A549 treated with RU486 at 1 μM for 4 hours (cell line): ENCODE measurements at places on chromosomes 7 and 10. TPM values are rescaled to one million over a fixed set of nuclear protein-coding genes. Genes with fewer than 3 reads are reported as not detected.

The FXYD4 gene
- not detected in 5 replicates for total RNA-seq

The UCMA gene
- total RNA-seq: not detected in 5 replicates

The FEZF1 gene
- total RNA-seq: not detected in 5 replicates

The CXCL12 gene
- total RNA-seq: 0.15 to 0.17 TPM in 2 of 5 replicates, not detected in the others

The GRID2IP gene
- total RNA-seq: 0.03 TPM in 1 of 5 replicates, not detected in the others

The AGR2 gene
- total RNA-seq: 94.2 to 178 TPM (median 155 TPM) in 5 replicates

The NODAL gene
- not detected in 5 replicates for total RNA-seq

The PLOD3 gene
- 60.2 to 81.0 TPM (median 74.2 TPM) in 5 replicates for total RNA-seq

The AKR1C8 gene
- total RNA-seq: 0.21 TPM in 1 of 5 replicates, not detected in the others

The BMPR1A gene
- total RNA-seq: 15.1 to 26.7 TPM (median 23.2 TPM) in 5 replicates

The IL15RA gene
- 3.6 to 5.2 TPM (median 4.5 TPM) in 5 replicates for total RNA-seq

The MSANTD7 gene
- 9.6 to 14.9 TPM (median 13.0 TPM) in 5 replicates for total RNA-seq

The SVOPL gene
- total RNA-seq: 0.12 TPM in 1 of 5 replicates, not detected in the others

The ACHE gene
- total RNA-seq: 1.4 to 2.5 TPM (median 2.2 TPM) in 5 replicates

The CLRN3 gene
- total RNA-seq: 0.23 TPM in 1 of 5 replicates, not detected in the others

The TCAF2 gene
- 0.29 to 0.36 TPM (median 0.32 TPM) in 5 replicates for total RNA-seq

The SAP25 gene
- 0.42 to 0.76 TPM (median 0.55 TPM) in 3 of 5 replicates, not detected in the others for total RNA-seq

The RNF133 gene
- not detected in 5 replicates for total RNA-seq

The TLX1 gene
- total RNA-seq: not detected in 5 replicates

The PDK4 gene
- 10.6 to 23.7 TPM (median 22.0 TPM) in 5 replicates for total RNA-seq

The CCL24 gene
- total RNA-seq: 0.53 TPM in 1 of 5 replicates, not detected in the others
